ENCODE measurements at places on chromosomes 12 and 14.
A peak's percentile ranks its signal among the peaks of the same experiment; 100 is the strongest.

DNA sequence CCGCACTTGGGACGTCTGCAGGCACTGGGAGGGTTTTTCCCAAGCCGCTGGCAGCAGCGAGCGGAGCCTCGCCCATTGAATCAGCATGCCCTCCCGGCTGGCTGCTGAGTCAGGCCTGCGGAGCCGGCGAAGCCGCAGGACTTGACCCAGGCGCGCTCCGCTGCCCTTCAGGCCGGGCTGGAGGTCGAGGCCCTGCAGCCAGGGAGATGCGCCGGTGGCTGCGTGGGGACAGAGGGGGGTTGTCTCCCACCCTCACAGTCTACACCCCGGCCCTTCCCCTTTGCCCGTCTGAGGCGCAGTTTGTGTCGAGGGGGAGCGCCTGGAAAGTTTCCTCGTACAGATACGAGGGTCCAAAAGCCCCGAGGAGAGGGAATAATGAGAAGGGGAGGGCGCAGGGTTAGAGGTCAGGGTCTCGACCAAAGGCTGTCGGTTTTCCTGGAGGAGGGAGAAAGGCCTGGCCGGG lies 759 bp upstream of the KLC1 start:
- peak; percentile 84 for DNase-seq

- no peak for DNase-seq
These were observed 28.5 kb downstream of the CPM start for GRCh38 chr12:68904351-68904962.

DNA sequence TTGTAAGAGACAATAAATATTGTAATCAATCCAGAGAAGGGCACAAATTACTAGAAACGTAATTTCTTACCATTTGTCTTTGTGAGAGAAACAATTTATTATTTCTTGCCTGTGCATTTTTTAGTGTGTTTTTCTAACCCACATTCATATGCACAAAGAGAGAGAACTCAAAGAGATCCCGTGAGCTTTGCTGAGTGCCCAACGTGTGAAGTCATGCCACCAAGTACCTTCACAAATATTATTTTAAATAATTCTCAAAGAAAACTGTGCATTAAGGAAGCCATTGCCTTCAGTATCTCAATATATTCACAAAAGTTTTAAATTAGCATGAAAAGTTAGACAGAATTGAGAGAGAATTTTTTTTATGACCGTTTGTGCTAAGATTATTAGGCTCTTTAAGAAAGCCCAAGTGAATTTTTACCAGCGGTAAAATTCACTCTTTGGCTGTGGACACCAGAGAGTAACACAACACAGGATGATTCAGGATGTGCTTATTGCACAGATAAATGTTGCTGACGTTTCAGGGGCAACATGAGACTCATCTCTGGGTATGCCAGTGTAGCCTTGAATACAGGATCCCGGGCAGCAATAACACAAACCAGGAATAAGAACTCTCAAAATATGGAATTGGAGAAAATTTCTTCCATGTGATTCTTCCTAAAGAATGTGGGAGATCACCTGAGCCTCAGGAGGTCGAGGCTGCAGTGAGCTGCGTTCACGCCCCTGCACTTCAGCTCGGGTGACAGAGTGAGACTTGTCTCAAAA lies 2.9 kb downstream of the ARHGDIB start:
- DNase-seq: no peak

GRCh38 chr14:84254290-84254689 lies 1275.7 kb upstream of the FLRT2 start:
- DNase-seq: no peak

DNA sequence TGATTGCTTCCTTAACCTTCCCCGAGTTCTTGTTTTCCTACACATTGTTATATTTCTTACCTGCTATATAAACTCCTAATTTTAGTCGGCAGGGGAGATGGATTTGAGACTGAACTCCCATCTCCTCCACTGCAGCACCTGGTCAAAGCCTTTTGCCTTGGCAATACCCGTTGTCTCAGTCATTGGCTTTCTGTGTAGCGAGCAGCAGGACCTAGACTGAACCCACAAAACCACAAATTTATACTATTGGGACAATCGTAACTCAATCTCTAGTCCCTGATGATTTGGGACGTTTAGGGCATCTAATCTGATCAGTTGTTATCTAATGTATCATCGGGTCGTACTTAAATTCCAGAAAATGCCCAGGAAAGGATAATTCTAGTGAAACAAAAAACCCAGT lies 37.8 kb upstream of the BAZ1A start:
- no peak for DNase-seq

GRCh38 chr14:65431951-65432350 lies 19.4 kb downstream of the FUT8 start:
- DNase-seq: no peak

DNA sequence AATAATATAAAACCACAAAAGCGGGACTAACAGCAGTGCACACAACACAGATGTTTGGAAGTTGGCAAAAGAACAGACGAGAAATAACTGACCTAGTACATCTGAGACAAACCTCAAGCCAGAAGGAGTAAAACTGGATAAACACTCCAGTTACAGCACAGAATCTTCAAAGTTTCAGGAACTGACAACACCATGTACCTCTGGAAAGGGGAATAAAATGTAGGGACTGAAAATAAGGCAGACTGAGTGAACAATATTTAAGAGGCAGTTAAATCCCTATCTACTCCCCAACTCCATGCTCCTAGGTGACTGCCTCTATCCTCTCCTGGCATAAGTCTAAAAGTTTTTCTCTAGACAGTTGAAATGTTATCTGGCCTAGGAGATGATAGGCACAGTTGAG lies 57.9 kb downstream of the ZFYVE21 start:
- DNase-seq: no peak

GRCh38 chr12:49790741-49791555 lies 37.3 kb downstream of the NCKAP5L start:
- no peak for DNase-seq

- no peak for DNase-seq
These were observed 191.0 kb downstream of the PELI2 start for GRCh38 chr14:56309198-56309597.

DNA sequence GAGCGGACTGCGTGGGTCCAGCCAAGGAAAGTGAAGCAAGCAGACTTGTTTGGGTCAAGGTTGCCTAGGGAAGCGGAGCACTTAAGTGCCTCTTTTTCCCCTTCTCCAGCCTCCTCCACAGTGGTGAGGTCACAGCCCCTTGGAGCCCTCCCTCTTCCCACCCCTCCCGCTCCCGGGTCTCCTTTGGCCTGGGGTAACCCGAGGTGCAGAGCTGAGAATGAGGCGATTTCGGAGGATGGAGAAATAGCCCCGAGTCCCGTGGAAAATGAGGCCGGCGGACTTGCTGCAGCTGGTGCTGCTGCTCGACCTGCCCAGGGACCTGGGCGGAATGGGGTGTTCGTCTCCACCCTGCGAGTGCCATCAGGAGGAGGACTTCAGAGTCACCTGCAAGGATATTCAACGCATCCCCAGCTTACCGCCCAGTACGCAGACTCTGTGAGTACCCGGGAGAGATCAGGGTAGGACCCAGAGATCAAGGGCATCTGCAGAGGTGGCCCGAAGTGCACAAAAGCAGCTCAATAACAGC lies at the start of gene TSHR:
Gene TSHR (plus strand): TSS at position 206 of the 526 bp plus-strand sequence. CDS start 60 bp downstream, at position 266.
- no peak for DNase-seq

GRCh38 chr12:98446682-98447081 lies 68.7 kb upstream of the TMPO start:
- peak; percentile 11 for DNase-seq

GRCh38 chr12:121050725-121051124 lies 11.7 kb upstream of the OASL start:
- no peak for DNase-seq

DNA sequence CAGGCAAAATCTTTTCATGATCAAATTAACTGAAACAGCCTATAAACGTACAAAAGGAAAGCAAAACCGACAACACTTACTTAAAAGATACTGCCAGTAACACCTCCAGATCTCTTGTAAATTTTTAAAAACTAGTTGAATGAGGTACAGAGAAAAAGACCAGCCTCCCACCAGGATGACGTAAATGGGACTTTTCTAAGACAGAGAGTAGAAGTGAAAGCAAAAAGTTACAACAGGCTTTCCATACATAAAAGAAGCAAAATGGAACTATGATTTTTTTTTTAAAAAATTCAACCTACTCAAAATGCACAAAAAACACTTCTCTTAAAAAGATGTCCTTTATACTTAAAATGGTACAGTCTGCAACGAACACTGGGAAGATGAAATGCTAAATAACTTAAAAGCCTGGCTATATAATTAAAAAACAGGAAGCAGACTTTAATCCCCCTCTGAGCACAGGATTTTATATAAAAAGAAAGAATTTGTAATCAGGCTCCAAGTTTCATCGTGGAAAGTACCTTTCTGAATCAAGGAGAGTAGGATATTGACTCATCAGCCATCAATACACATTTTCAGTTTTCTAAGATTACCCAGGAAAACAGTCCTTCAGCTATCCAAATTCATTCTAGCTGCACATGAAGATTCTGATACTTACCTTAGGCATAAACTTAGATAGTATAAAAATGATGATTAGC lies 14.2 kb upstream of the MYO1A start:
- no peak for DNase-seq

DNA sequence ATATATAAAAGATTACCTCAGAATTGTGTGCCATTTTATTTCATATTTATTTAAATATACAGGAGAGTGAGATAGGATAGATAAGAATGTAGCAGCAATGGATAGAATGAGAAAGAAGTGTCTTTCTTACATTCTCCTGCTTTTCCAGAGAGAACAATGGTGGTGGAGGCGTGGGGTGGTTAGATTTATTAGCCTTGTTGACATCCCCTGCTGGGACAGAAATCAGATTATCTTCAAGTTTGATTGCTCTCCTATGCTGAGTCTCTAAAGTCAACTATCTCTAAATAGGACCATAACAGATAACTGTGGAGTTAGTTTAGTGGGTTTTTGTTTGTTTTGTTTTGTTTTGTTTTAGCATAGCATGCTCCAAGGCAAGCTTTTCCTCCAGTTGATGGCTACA lies 397.6 kb downstream of the LRFN5 start:
- DNase-seq: no peak

DNA sequence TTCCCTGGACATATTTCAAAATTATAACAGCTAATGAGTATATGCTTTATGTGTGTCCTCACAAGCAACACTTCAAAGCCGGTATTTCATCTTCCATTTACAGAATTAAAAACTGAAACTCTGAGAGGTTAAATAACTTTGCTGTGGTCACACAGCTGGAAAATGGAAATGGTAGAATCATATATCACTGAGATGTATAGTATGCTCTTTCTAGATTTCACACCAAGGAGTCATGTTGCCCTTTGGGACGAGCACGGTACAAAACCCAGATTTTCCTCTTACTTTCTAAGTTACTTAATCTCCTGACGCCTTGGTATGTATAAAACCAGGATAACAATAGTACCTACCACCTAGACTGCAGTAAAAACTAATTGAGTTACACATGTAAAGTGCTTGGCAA lies 152.6 kb upstream of the GRIP1 start:
- DNase-seq: no peak

DNA sequence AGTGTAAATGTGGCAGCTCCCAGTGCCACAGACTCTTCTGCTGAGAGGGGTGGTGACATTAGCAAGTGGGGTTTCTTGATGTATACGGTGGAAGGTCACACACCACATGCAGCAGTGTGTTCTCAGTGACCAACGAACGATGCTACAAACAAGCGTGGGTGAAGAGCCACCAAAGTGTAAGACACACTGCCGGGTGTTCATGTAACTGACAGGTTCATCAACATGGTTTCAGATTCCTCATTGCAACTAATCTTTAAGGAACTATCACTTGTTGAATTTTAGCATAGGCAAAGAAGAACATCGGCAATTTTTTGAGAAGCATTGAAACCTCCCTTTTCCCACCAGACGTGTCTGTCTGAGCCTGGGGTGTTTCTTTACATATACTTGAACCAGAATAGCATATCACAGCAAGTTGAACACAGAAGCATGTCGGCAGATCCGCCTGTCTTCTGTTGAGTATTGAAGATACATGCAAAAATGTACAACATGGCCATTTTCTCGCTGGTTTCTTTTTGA lies 58.8 kb downstream of the PPP2R5C start:
- no peak for DNase-seq

DNA sequence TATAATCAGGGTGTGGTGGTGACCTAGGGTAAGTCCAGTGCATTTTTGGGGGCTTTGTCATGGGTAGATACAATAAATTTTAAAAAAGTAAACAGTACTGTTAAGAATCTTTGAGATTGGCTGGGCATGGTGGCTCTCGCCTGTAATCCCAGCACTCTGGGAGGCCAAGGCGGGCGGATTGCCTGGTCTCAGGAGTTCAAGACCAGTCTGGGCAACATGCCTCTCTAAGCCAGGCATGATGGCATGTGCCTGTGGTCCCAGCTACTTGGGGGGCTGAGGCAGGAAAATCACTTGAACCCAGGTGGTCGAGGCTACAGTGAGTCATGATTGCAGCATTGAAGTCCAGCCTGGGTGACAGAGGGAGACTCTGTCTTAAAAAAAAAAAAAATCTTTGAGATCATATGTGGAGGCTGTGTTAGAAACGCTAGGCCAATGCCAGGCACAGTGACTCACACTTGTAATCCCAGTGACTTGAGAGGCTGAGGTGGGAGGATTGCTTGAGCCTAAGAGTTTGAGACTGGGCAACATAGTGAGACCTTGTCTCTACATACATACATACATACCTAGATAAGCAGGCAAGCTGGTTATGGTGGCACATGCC lies 67.7 kb downstream of the PRKCH start:
- no peak for DNase-seq

DNA sequence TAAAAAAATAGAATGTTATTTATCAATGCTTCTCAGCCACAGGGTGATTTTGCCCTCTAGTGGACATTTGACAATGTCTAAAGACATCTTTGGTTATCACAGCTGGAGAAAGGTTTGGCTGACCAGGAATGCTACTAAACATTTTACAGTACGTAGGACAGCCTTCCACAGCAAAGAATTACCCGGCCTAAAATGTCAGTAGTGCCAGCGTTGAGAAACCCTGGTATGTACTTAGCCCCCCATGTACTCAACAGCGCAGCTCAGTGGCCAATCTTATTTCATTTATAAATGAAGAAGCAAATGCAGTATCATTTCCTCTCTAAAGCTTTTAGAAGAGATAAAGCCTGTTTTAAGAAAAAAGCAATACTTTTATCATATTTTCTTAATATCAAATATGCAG lies 5.8 kb downstream of the MARK3 start:
- peak; percentile 76 for DNase-seq

GRCh38 chr12:114140576-114140975 lies 174.5 kb upstream of the RBM19 start:
- DNase-seq: no peak

- DNase-seq: no peak
These were observed 916 bp upstream of the CHPT1 start for GRCh38 chr12:101696251-101697196.

All from NCI-H226 (cell line).